ENCODE measurements at places on chromosomes 6 and 20.

DNA sequence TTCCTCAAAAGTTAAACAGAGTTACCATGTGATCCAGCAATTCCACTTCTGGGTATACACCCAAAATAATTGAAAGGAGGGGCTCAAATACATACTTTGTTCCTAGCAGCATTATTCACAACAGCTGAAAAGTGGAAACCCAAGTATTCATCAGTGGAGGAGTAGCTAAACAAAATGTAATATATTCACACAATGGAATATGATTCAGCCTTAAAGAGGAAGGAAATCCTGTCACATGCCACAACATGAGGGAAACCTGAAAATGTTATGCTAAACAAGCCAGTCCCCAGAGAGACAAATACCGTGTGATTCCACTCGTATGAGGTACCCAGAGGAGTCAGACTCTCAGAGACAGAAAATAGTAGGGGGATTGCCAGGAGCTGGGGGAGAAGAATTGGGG, 44.5 kb downstream of the PXDC1 start:
- no peak for DNase-seq

DNA sequence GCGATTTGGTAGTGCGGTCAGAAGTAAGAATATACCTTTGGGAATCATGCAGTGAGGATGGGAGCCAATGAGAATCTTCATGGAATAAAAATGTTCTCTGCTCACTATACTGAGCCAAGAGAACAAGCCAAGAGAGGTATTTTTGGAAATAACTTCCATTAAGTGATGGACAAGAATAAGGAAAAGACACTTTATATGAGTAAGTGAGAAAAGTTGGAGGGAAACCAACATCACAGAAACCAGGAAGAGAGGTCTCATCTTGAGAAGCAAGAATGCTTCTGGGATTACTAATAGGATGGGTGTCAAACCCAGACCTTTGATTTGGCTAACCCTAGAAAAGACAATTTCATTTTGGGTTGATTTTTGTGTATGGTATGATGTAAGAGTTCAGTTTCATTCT, 181.2 kb upstream of the JAG1 start:
- no peak for DNase-seq

DNA sequence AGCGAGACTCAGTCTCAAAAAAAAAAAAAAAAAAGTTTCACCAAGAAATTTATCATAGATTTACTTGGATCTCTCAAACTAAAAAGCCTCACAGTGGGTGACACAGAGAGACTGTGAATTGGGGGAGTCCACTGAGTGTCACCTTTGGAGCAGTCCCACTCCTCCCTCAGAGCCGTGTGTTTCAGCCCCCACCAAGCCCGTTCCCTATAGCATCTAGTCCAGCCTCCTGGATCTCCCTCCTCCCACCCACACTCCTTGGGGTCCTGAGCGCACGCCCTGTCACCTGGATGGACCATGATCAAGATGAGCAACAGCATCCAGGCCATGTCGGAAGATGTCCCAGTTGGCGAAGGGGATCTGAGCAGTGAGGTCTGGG, 422 bp downstream of the NCR3 start:
- no peak for DNase-seq

- no peak for DNase-seq
Measured at GRCh38 chr6:67870321-67870720, 764.8 kb upstream of the ADGRB3 start.

DNA sequence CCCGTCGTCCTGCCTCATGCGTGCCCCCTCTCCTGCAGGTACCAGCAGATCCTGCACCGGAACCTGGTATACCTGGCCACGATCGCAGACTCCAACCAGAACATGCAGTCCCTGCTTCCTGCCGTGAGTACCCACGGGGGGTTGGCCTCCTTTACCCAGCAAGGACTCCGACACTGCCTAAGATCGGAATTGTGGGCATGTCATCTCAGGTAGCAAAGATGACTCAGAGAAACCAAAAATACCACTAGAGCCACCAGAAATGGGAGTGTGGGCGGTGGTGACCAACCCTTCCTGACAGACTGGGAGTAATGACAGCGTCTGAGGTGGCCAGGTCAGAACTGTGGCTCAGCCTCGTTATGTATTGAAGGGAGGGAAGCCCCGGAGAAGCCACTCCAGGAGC, 16.3 kb downstream of the SS18L1 start:
- DNase-seq: no peak

Measured in stimulated activated CD4-positive, alpha-beta T cell treated with anti-CD3 and anti-CD28 coated beads, TNF-alpha, amount 100 ng/mL, for 24 hours (primary cell).